ENCODE measurements at places on chromosomes 1 and 21.

DNA sequence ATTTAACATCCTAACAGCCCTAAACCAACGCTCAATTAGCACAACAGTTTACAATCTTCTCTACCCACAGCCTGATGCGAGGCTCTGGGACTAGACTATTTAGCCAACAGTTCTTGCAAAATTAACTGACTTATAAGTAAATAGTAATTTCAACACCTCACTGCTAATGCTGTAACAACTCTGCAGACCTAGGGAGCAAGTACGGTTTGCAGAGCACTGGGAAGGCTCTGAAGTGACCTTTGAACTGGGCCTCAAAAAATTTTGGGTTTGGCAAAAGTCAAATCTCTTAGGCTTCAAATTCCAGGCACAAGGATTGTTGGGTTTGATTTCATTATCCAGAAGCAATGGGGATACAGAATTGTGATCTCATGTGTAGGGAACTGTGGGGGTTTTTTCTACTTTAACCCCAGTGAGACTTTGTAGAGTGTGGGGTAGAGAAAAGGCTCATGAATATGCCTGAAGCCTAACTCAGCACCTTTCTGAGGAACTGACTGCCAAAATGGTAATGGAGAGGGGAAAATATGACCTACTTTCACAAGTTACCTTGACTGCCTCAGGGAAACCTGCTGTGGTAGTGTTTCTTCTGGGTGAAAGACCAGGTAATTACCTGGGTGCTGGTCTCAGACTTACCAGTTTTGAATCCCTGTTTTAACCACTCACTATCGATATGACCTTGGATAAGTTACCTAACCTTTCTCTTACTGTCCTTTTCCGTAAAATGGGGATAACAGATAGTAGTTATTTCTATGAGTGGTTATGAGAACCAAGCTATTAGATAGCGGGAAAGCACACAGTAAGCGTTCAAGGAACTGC, 889 bp upstream of the TXLNA start:
- no peak for DNase-seq

GRCh38 chr1:222861062-222861461, 46.2 kb downstream of the DISP1 start:
- peak; percentile 73 for DNase-seq

GRCh38 chr1:107933736-107934135, 31.2 kb downstream of the VAV3 start:
- no peak for DNase-seq

- DNase-seq: no peak
Measured at GRCh38 chr1:53132176-53132575, 10.3 kb downstream of the SLC1A7 start.

GRCh38 chr1:246577082-246577719, 10.9 kb downstream of the CNST start:
- DNase-seq: peak; percentile 20
